Activated naive CD4-positive, alpha-beta T cell treated with anti-CD3 and anti-CD28 coated beads, Interleukin-2, amount 50 U/mL, for 16 hours (primary cell): ENCODE measurements at places on chromosomes 5 and 9.

GRCh38 chr5:147688656-147689356 is 93.7 kb downstream of the JAKMIP2 start:
- DNase-seq: no peak

DNA sequence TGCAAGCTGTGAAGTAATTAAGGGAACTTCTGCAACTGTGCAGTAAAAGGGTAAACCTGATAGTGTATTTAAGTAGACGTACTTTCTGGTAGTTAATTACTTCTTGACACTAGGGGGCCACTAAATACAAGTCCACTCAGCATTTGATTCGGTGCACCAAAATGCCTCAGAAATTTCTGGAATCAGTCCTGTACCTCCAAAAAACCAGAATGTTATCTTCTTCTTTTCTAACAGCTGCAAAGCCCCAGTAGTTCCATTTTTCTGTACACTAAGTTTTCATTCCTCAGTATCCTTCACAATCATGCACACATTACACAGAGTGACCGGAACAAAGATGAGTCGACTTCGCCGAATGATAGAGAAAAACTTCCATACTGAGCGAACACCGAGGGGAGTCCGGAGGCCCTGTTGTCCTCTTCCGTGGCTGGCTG is 484 bp downstream of the GFM2 start:
- DNase-seq: no peak

DNA sequence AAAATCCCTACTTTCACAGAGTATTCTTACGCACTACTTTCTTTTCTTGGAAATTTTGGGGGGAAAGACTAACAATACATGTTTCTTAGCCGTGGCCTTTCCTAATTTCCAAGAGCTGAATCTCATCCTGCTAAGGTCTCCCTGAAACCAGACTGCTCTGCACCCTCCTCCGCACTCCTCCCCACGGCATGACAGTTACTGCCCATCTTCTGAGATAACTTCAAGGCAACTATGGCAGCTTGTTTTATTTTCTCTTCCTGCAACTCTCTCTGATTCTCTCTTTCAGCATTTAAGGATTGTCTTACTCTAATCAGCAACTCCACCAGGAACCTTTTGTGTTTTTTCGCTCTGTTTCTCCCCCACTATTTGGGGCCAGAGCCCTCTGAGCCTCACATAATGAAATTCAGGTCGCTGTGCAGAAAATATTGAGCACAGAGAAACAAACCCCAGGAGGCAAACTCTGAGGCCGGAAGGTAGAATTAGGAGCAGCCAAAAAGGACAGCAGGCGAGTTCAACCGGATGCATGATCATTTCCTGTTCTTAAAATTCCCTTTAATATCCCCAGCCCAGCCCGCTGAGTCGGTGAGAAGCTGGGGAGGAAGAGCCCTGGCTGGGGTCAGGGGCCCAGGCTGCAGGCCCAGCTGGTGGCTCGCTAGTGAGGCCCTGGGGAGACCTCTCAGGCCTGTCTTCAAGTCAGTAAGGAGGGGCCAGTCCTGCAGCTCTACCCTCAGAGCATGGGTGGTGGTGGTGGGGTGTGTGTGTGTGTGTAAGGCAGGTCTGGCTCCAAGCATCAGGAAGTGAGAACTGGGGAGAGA is 213.6 kb upstream of the S1PR3 start:
- DNase-seq: no peak

DNA sequence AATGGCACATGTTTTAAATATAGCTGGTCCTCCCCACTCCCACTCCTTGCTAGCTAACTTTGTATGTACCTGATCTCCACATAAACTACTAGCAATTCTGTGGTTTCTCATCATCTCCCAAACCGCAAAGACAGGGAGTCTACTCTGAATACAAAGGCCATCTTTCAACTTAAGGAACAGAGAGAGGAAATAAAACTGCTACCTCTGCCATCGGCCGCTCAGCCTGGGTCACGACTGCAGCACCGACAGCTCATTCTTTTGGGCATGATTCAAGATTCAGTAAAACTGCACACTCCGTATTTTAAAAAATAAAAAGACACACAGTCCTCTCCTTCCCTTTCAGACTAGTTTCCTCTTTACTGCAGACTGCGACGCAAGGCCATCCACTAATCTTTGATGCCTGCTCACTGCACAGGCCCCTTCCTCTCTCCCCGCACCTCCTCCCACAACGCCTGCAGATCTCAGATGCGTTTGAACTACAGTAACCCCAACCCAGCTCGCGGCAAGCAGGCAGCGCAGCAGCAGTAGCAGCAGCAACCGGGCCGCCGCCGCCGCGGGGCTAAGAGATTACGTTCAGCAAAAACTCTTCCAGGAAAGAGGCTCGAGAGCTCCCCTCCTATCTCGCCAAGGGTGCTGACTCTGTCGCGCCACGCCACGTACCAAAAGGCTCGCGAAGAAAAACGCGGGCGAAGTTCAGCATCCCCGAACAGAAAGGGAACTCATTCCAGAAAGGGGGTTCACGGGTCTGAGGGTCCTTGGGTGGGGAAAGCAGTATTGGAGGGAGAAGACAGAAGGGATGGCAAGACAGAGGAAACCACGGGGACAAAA is 1.5 kb downstream of the RNF145 start:
- peak; percentile 85 for DNase-seq

- DNase-seq: no peak
Observed at GRCh38 chr9:13109781-13110180, 169.7 kb downstream of the MPDZ start.

- DNase-seq: no peak
Observed at GRCh38 chr9:80690349-80690939, 998.9 kb downstream of the TLE1 start.

DNA sequence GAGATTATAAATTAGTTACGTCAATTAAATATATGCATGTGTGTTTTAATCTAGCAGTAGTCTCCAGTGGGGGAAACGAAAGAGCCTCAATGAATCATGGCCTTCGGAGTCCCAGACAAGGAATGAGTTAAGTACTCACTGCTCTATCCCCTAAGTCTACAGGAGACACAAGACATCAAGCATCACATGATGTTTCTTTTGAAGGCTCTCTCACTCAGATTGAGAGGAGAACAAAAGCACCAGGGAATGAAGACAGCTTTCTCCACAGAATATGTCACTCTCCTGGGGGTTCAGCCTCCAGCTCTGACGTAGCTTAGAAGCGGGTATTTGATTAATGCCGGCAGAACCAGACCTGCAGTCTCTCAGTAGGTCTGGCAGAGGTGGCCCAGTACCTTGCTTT is 381.4 kb downstream of the ACTL7B start:
- DNase-seq: no peak

- DNase-seq: peak; percentile 74
Observed at GRCh38 chr5:141637123-141637766, 448 bp downstream of the RELL2 start.

GRCh38 chr5:157670662-157671591 is at the start of gene C5orf52:
Gene C5orf52, plus strand, starts transcription at chr5:157671533. Its CDS starts 82 bp downstream, at chr5:157671615.
- DNase-seq: peak; percentile 21

DNA sequence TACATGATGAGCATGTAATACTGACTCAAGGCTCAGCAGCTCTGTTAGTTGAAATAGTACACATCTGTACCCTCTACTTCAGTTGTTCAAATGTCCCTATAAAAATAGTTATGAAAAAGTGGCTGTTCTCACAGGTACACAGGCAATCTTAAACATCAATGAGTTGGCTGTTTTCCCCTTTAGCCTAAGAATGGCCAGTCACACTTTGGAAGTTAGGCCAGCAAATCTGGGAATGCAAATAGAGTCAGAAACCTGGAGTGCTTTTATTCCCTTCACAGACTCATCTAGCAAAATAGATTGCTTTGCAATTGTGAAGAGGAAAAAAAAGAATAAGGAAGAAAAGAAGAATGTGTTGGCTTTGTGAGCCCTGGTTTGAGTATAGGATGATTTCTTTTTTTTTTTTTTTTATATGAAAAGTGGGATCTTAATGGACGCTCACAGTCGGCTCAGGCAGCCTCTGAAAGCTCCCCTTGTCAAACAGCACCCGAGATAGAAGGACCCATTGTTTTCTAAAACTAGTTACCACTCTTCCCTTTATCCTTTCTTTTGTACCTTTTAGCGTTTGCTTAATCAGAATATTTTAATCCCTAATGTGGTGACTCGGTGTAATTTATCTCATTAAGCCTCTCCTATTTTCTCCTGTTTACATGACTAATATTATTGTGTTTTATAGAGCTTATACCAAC is 27.9 kb upstream of the TLE1 start:
- DNase-seq: no peak

DNA sequence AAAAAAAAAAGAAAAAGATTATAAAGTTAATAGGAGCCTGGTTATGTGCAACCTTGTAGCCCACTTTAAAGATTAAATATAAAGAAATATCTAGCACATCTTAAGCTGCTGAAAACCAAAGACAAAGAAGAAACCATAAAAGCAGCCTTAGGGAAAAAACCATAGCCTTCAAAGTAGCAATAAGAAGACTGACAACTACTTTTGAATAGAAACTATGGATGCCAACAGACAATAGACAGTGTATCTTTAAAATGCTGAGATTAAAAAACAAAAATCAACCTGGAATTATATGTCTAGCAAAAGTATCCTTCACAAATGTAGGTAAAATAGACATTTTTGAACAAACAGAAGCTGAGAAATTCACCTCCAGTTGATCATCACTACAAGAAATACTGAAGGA is 3.4 kb upstream of the KIF12 start:
- no peak for DNase-seq

- DNase-seq: no peak
Observed at GRCh38 chr9:14106699-14107098, 207.2 kb downstream of the NFIB start.

DNA sequence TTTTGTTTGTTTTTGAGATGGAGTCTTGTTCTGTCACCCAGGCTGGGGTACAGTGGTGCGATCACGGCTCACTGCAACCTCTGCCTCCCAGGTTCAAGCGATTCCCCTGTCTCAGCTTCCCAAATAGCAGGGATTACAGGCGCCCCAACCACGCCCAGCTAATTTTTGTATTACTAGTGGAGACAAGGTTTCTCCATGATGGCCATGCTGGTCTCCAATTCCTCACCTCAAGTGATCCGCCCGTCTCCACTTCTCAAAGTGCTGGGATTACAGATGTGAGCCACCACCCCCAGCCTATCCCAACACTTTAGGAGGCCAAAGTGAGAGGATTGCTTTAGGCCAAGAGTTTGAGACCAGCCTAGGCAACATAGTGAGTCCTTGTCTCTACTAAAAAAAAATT is 19.3 kb downstream of the SPZ1 start:
- DNase-seq: no peak

DNA sequence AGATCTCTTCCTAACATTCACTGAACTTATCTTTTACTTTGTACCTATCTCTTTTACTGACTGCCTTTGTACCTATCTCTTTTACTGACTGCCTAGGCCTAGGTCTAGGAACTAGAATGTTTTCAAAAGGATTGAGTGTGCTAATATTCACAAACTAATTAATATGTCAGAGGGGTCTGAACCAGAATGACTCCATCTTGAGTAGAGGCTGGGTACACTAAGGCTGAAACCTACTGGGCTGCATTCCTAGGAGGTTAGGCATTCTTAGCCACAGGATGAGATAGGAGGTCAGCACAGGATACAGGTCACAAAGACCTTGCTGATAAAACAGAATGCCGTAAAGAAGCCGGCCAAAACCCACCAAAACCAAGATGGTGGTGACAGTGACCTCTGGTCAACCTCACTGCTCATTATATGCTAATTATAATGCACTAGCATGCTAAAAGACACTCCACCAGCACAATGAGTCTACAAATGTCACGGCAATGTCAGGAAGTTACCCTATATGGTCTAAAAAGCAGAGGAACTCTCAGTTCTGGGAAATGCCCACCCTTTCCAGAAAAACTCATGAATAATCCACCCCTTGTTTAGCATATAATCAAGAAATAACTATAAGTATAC is 2.5 kb upstream of the RHOBTB3 start:
- DNase-seq: no peak
